ENCODE measurements at places on chromosomes 4 and X.

GRCh38 chr4:139823345-139823744 is 157.7 kb downstream of the MGST2 start:
- DNase-seq, result no peak
- H3K27ac ChIP-seq, result no peak overlapping the region
- no peaks in the 10 kb centered on the region for H3K27me3 ChIP-seq
- H3K4me3 ChIP-seq, result no peak overlapping the region

GRCh38 chr4:150164055-150164454 is 85.8 kb downstream of the DCLK2 start:
- no peak for DNase-seq
- H3K4me1 ChIP-seq, result no peaks in the 10 kb centered on the region
- no peak overlapping the region for H3K27ac ChIP-seq
- H3K4me3 ChIP-seq, result no peak overlapping the region
- no peaks in the 10 kb centered on the region for H3K36me3 ChIP-seq

DNA sequence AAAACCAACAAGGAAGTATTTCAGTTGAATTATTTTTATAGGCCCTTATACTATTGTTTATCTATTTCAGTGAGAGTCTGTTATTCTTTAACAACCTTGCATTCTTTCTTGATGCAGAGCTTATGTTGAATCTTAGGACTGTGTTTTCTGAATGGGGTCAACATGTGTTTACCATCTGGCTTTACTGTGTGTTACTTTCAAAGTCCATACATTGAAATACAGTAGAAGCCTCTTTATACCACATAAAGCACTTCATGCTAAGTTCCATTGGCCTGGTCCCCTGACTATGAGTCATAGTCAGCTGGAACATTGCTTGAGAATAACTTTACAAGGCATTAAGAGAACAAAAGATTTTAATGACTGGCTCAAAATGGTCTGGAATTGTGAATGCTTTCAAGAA is 152.6 kb downstream of the GASK1B start:
- peak; percentile 77 for DNase-seq
- H3K4me1 ChIP-seq, result no peaks in the 10 kb centered on the region
- no peaks in the 10 kb centered on the region for H3K27me3 ChIP-seq
- H3K27ac ChIP-seq, result no peak overlapping the region

GRCh38 chrX:129933700-129934099 is 27.7 kb downstream of the UTP14A start:
- no peak overlapping the region for H3K4me3 ChIP-seq
- no peak overlapping the region for H3K27ac ChIP-seq
- no peak for DNase-seq
- no peaks in the 10 kb centered on the region for H3K4me1 ChIP-seq

DNA sequence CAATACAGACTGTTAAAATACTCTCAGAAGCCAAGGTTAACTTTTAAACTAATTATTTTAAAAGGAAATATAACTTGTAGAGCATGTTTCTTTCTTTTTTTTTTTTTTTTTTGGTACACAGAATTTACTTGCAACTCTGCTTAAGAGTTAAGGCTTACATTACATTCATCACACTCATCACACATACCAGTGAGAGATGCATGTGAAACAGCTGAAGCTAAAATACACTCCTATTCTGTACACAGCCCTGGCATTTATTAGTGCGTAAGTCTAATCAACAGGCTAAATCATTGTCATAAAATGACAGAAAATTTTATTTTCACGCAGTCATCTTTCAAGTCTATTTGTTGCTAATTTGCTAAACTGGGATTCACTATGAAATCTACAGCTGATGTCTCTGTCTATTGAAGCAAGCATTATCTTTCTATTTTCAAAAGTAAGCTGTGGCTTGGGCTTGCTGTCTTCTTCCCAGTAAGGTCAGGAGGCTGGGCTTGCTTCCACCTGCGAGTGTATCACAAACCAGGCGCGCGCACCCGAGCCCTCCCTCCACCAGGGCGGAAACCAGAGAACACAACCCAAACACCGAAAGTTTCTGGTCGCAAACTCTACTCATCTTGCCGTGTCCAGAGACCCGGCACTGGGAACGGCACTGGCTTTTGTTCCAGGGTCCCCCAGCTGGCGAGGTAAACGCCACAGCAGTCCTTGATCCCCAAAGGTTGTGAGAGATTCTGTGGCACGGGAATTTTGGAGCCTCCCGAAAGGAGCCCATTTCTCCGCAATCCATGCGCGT is 3.9 kb downstream of the MAML3 start:
- no peaks in the 10 kb centered on the region for H3K36me3 ChIP-seq
- H3K27me3 ChIP-seq, result no peaks in the 10 kb centered on the region
- H3K4me1 ChIP-seq, result peaks cover 5% of the 10 kb centered on the region
- peak overlapping the region; percentile 99 for H3K27ac ChIP-seq
- H3K4me3 ChIP-seq, result peak overlapping the region; percentile 88

DNA sequence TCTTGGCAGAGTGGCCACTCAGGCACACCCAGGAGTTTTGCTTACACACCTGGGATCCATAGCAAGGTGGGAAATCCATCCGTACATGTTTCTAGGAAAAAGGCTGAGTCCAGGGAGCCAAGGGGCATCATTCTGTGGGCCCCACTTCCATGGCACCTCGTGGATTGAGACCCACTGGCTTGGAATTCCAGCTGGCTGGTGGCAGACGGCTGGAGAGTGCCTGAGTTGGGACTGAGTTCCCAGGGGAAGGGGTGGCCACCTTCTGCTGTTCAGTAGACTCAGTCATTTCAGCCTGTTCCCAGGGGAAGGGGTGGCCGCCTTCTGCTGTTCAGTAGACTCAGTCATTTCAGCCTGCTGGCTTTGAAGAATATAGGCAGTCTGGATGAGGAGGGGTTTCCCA is 366.0 kb upstream of the GRIA3 start:
- no peaks in the 10 kb centered on the region for H3K27me3 ChIP-seq
- H3K4me1 ChIP-seq, result no peaks in the 10 kb centered on the region
- no peaks in the 10 kb centered on the region for H3K36me3 ChIP-seq
- H3K4me3 ChIP-seq, result no peak overlapping the region

DNA sequence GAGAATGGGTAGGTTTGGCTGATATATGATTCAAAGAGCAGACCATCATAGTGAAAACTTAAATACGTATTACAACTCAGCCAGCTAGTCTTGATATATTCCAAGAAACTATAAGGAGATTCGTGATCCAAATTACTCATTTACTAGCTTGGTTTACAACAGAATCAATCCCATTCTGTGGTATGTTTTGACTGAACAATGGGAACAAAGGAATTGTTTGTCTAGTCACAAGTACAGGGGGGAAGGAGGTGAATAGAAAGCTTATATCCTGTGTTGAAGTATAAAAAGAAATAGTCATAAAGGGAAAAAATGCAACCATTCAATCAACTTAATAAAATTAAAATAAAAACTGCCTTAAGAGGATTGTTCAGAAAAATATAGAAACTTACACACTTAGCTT is 17.0 kb downstream of the C4orf54 start:
- H3K27me3 ChIP-seq, result no peaks in the 10 kb centered on the region
- H3K4me3 ChIP-seq, result no peak overlapping the region
- no peaks in the 10 kb centered on the region for H3K36me3 ChIP-seq
- no peaks in the 10 kb centered on the region for H3K4me1 ChIP-seq
- H3K27ac ChIP-seq, result no peak overlapping the region

DNA sequence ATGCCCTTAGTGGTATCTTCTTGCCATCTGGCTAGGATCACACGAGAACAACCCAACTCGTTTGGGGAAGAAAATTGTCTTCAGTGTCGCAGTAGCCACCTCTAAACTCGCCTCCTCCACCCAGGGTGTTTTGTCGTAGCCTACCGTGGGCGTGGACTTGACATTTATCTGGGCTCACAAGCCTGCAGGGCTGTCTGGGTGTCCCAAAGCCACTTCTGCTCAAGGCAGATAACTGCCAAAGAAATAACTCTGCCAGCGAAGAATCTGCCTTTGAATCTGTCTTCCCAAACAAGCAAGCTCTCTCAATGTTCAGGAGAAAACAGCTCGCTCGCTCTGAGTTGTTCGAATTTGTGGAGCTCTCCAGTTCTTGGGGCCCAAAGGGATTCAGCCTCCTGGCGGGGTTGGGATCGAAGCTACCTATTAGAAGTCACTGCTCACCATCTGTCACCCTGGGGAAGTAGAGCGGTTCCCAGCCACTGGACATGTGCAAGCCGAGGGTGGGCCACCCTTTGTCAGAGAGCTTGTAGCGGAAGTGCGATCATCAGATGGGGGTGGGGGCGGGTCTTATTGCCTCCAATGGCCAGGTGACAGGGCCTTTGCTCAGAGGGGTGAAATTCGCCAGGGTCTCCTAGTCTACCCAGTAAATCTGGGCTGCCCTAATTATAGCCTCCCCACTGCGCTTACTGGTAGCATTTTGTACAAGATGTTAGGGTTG is 14.8 kb downstream of the BLOC1S4 start:
- no peak for DNase-seq
- no peak overlapping the region for H3K4me3 ChIP-seq
- no peak overlapping the region for H3K27ac ChIP-seq

DNA sequence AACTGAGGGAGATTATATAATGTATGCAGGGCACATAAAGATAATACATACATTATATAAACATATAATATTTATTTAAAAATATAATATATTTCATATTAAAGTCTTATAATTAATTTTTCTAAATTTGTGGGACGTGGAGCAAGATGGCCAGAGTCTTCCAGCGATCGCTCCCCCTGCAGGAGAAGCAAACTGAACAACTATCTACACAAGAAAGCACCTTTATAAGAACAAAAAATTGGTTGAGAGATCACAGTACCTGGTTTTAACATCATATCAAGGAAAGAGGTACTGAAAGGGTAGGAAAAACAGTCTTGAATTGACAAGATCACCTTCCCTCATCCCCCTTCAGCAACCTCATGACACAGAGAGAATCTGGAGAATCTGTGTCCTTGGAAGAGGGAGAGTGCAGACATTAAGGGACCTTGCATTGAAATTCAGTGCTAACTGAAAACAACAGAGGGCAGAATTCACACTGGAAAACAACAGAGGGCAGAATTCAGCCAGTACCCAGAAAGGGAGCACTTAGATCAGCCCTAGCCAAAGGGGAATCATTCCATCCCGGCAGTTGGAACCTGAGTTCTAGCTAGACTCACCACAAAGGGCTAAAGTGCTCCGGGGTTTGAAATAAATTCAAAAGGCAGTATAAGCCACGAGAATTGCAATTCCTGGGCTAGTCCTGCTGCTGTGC is 262.5 kb upstream of the NDST3 start:
- H3K36me3 ChIP-seq, result no peaks in the 10 kb centered on the region
- no peaks in the 10 kb centered on the region for H3K4me1 ChIP-seq
- no peak overlapping the region for H3K4me3 ChIP-seq
- no peaks in the 10 kb centered on the region for H3K27me3 ChIP-seq

GRCh38 chr4:58760737-58761136 is 1650.6 kb upstream of the IGFBP7 start:
- no peaks in the 10 kb centered on the region for H3K36me3 ChIP-seq
- no peak overlapping the region for H3K27ac ChIP-seq
- no peak overlapping the region for H3K4me3 ChIP-seq
- no peaks in the 10 kb centered on the region for H3K27me3 ChIP-seq
- no peaks in the 10 kb centered on the region for H3K4me1 ChIP-seq
